Substantia nigra (tissue), 51 donors: ENCODE measurements at places on chromosomes 5 and 9.
A peak's percentile ranks its signal among the peaks of the same experiment; 100 is the strongest.

DNA sequence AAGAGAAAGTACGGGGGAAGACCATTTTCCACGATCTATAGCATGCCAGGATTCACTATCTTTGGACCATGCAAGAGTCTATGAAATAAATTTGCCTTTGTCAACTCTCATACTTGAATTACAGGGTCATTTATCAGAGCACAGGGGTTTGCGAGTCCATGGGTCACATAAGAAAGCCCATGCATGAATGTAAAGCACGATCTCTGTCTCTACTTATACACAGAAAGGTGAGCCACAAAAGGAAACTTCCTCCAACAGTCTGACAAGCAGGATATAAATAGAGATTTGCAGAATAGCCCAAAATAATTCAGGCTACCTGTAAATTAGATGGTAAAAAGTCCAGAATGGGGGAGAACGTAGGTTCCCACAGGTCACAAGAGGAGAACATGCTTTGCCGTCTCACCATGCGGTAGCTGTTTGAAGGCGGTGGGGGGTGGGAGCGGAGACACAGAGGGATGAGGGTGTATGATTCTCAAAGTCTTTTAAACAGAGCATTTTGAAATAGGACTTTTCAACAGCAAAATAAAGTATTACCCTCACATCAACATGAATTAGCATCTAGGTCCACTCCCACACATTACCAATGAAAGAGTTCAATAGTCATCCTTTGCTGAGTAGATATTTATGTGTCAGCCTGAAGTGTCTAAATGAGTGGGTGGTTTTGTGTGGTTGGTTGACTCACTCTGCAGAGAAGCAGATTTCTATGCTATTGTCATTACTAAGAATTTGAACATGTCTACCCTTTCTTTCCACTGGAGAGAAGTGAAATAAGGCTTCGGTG is 279.7 kb downstream of the EBF1 start:
- DNase-seq, result no peak

DNA sequence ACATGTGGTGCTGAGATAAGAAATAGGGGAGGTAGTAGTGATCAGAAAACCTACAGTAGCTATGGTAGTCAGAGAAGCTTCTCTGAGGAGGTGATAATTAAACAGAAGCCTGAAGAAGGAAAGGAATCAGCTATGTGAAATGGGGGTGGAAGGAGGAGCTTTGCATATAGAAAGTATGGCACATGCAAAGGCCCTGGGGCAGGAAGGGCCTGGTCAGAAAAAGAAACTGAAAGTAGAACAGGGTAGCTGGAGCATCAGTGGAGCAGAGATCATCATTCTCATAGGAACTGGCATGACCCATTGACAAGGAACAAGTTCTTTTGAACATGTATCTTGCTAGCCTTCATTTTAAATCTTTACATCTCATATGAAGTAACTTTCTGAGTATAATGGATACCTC is 80.7 kb upstream of the ADRA1B start:
- DNase-seq, result no peak

DNA sequence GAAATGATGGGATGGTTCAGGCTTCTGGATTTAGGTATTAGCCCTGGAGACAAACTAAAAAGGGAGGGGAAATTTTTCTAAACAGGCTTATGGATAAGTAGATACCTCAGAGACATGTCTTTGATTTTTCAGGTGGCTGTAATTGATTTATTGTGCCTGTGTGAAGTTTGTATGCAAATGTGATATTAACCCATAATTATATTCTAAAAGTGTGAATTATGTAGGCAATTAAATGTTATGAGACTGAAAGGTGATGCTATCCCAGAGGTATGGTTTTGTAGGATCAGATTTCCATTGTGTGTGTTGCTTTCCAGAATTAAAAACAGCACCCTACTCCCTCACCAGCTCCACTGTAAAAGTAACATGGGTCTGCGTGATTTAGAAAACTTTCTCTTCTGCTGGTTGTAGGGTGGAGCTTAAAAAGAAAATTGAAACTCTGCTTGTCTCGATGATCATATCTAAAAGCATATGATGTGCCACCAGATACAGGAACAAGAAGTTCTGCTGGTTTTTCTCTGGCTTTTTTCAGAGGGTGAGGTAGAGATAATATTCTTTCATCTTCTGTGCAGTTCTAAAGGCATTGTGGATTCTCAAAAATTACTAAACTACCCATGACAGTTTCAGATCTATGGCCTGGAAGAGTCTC is 71.8 kb upstream of the TAF11L2 start:
- no peak for DNase-seq

GRCh38 chr9:706606-707459 is 134.7 kb upstream of the DMRT1 start:
- peak; percentile 73 for DNase-seq

- no peak for DNase-seq
Measured at GRCh38 chr9:122096620-122097415, 3.7 kb upstream of the TTLL11 start.

DNA sequence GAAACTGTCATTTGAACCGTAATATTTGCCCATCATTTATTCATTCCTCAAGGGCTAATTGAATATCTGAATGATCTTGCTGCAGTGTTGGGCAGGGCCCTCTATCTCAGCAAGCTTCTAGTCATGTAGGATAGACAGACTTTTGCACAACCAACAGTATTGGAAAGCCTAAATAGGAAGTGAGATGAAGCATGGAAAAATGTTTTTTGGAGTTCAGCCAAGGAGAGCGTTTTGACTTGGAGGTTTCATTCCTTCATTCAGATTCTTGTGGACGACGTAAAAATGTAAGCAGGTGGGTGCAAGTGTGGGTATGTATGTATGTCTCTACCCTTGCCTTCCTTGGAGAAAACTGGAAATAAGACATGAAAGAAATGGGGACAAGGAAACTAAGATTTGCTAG is 15.5 kb downstream of the DAPK1 start:
- no peak for DNase-seq

- no peak for DNase-seq
Measured at GRCh38 chr5:36367524-36367923, 65.8 kb upstream of the RANBP3L start.

GRCh38 chr5:69432412-69433206 is 17.7 kb downstream of the MARVELD2 start:
- no peak for DNase-seq

- DNase-seq, result no peak
Measured at GRCh38 chr5:137605411-137605810, 106.3 kb upstream of the SPOCK1 start.

- no peak for DNase-seq
Measured at GRCh38 chr5:171445644-171446516, 26.4 kb downstream of the FGF18 start.

DNA sequence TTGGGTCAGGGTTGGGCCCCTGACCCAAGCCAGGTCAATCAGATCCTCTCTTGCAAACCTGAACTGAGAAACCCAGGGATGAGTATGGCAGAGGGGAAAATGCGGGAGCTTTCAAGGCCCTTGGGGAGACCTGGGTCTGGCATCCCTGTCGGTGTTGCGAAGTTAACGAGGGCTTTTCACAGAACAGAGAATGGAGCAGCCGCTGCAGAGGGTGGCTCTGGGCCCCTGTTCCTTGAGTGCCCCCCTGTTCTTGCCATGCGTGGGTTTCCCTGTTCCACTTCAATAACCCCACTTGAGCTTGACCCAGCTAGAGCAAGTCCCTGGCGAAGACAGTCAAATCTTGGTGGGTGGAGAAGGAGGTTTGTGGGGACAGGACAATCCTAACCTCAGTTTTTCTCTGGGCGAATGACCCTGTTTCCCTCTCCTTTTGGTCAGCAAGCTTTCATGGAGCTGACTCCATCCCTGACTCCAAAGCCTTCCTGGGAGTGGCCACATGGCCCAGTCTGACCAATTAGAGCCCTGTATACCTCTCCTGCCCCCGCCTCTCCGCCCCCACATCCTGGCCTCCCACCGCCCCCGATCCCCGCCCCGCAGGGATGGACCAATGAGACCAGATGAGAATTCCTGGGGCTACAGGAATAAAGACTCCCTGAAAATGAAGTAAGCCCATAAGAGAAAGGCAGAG is 2.9 kb upstream of the VDAC1 start:
- no peak for DNase-seq

- no peak for DNase-seq
Measured at GRCh38 chr5:35117967-35118366, 70.2 kb upstream of the AGXT2 start.

DNA sequence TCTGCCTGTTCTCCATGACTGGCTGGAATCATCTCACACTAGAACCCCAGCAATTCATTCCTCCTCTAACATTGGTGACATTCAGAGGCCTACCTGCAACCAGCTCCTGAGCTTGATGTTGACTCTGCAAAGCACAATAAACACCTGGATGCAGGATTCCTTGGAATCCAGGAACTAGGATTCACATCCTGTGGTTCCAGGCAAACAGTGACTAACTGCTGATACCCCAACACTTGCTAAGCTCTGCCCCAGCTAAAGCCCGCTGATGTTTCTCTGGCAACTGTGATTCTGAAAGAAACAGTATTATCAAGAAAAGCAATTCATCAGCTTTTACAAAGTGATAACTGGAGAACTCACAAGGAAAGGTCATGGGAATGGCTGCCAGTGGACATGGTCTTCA is 29.2 kb downstream of the SUSD1 start:
- DNase-seq, result no peak
